ENCODE measurements at places on chromosomes 3 and 15.

DNA sequence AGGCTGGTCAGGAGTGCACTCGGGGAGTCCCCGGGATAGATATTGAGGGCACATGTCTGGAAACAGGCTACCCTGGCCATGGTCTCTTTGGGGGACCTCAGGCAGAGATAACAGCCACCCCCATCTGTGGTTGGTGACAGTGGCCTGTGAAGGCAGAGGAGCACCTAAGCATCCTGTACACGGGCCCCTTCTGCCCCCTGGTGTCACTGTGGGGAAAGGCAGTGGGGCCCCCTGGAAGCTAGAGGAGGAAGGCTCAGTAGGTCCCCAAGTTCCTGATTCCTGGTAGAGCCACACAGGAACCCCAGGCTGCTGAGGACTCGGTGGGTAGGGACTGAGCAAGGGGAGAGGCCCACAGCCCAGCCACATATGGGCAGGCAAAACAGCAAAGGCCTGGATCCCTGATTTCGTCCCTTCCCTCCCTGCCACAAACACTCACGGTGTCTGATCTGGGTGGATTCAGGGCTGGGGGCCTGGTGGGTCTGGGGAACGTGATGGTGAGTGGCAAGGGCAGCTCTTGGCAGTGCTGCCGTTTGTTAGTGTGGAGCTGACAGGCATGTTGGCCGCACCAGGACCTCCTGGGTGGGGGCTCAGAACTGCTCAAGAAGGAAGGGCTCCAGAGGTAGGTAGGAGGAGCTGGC lies 14.1 kb upstream of the CXCR6 start:
- DNase-seq = no peak

DNA sequence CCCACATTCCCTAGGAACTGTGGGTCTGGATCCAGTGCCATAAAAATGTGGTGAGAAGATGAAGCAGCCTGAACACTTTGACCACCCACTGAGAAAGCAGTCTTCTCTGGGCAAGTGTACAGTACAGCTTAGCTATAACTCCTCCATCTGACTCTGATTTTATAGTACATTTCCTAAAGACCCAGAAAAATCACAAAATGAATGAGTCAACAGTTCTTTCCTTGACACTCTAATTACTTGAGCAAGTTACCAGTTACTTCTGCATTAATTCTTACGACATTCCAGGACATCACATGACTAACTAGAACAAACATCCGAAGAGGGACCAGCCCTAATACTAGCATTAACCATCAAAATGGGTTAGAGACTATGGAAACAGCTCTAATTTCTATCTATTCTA lies 148.1 kb upstream of the PEX5L start:
- no peak for DNase-seq

- no peak for DNase-seq
Observed at GRCh38 chr3:109642025-109642424, 304.7 kb upstream of the DPPA4 start.

DNA sequence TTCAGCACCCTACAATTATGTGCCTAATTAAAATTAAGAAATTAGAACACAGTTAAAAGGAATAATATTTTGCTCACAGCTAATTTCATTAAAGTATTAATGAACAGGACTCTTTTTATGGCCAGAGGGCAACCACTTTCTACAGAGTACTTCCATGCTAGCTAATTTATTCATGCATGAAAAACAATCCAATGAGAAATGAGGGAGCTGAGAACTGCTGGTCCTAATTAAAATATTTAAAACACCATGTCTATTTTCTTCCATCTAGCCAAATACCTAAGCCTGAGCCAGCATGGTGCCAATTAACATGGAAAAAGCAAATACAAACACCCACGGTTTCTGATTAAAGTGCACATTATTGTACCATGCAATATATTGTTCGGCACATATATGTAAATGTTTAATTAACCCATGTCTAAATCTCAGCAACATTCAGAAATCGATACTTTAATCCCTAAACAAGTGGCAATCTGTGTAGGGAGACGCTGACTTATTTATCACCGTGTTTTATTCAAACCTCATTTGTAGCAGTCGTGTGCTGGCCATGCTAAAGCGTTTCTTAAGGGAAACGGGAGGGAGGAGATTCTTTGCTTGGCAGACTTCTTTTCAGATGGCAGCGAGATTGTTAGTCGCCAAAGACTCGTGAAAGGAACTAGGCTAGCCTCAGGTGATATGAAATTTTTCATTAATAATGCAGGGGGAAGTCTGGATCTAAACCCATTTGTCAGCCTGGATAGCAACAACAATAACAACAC lies 193.5 kb downstream of the ANXA2 start:
- no peak for DNase-seq

DNA sequence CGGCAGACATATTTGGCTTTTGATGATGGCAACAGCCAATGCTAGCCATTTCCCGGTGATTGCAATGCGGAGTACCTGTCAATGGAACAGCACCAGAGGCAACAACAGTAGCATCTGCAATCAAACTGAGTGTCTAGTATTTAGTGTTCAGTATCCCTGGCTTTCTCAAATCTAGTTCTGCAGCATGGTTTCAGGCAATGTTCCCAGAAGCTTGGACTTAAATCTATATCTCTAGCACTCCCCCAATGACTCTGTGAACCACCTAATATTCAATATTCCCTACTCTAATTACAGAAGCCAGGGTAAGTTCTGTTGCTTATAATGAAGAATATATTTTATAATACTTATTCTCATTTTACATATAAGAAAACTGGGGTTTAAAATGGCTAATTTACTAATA lies 48.2 kb downstream of the TBL1XR1 start:
- DNase-seq = no peak

DNA sequence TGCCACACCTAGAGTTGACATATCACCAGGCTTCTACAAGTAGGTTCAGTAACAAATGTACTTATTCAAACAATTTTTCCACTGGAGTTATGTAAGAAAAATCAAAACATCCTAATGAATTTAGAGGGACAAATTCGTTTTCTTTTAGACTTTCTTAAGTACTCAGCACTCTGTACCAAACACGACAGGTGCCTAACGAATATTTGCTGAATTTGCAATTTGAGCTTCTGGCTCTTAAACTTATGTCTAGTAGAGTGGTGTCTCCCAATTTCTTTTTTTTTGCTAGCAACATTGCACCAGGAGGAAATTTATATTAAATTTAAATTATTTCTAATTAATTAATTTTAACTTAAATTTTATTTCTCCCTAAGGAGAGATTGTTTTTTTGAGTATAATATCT lies 397.0 kb downstream of the CNTN3 start:
- DNase-seq = no peak

DNA sequence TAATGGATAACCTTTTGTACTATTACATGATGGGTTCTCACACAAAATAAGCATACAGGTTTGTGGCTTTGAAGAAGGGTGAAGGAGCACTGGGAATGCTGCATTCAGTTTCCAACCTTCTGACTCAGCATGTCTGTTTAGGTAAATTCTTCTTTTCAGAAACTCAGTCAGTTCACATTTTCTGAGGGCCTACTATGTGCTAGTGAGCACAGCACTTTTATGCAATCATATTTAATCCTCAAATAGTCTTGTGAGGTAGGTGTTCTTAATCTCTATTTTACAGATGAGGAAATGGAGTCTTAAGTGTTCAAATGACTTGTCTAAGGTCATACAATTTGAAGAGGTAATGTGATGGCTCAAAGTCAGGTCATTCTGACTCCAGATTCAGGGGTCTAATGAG lies 41.2 kb downstream of the ISL2 start:
- DNase-seq = no peak

DNA sequence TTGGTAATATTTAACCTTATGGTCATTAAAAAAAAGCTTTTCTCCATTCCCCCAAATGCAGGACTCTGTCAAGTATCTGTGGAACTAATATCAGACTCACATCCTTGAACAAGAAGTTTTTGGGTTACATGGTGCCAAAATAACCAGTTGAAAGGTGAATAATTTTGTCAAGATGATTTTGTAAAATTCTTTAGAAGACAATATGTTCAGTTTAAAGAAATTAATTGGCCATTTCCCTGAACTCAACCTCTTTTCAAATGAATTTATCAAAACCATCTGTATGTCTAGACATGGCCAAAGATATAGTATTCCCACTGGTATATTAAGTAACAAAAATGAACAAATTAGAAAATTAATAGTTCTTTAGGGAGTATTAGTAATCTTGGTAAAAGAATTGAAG lies 280.5 kb downstream of the MBNL1 start:
- no peak for DNase-seq

DNA sequence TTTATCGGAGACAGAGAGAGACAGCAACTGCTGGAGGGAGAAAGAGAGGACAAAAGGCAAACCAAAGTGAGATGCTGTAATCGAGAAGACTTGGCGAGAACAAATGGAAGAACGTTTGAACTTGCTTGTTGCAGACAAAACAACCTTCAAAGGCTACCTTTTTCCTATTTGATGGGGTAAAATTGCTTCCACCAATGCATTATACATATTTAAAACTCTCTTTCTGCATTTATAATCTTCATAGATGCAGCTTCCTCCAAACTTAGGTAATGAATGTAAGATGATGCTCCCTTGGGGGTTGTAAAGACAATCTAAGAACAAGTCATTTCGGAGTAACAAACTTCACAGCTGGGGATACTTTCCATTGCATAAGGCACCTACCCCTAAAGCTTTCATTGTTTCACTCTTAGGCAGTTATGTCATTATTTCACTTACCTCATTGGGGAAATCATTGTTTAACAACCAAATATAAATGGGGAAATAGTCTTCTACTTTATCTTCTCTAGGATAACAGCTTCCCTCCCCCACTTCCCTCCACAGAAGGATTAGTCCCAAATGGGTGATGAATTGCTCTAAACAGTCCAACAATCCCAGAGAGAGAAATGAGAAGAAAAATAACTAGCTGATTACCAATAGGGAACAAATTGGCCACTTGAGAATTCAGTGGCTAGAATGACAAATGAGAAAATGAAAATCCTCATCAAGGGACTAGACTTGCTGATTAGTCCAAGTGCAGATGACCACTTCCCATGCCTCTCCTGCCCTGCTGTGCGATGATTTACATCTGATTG lies 269.8 kb upstream of the ADAMTS9 start:
- DNase-seq = no peak

DNA sequence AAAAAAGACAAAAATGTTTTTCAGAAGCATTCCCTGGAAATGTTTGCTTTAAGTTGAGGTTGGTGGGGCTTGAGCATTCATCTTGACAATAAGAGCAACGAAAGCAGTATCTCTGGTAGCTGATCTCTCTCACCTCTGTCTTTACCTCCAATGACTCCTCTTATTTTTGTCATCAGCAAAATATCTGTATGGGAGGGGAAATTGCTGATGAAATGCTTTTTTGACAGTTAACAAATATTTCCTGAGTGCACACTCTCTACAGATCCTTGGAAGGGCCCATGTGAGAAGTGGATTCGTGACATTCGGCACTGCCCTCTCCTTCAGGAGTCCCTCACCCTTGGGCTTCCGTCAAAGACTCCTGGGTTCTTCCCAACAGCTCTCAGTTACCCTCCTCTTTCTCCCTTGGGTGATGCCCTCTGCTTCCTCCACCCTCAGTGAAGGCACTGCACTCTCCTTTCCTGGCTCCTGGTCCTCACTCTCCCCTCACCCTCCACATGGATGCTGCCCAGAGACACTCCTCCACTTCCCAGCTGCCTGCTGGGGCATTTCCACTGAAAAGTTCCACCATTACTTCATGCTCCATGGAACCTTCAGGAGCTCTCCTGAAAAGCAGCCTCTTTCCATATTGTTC lies 2.9 kb upstream of the CGNL1 start:
- DNase-seq = no peak

GRCh38 chr3:126490619-126491018 lies 14.9 kb upstream of the ZXDC start:
- DNase-seq = no peak

- DNase-seq = no peak
Observed at GRCh38 chr3:195033531-195034091, 237.3 kb downstream of the XXYLT1 start.

DNA sequence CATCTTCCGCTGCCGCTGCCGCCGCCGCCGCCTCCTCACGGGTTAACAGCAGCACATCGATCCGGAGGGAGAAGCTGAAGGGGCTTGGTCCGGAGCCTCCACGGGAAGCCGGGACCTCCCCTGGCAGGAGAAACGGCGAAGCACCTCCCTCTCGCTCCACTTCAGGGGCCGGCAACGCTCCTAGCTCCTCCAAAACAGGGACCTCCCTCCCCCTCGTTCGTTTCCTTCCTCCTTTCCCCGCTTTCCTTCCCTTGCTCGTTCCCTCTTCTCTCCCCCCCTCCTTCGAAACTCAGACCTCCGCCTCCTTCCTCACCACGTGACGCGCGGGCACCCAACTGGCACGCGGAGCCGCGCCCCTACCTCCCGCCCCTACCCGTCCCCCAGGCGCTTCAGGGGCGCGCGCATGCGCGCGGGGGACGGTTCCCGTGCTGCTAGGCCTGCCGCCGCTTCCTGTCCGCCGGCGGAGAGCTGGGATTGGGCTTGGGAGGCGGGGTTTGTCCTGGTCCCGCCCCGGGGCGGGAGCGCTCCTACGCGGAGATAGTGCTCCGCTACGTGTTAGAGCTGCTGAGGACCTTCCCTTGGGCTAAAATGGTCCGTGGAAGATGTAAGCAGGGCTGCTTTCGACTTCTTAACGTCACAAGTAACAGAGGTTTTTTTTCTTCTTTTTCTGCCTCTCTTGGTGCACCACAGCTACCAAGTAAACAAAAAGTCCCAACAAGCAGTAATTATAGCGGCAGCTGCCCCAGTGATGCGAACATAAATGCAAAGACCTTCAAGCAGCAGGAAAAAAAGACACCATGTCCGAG lies at the start of gene ADAM10:
Gene ADAM10 (minus strand): TSS at position 176 of the 806 bp plus-strand sequence. CDS start 173 bp downstream, at position 3.
- peak; percentile 100 for DNase-seq

DNA sequence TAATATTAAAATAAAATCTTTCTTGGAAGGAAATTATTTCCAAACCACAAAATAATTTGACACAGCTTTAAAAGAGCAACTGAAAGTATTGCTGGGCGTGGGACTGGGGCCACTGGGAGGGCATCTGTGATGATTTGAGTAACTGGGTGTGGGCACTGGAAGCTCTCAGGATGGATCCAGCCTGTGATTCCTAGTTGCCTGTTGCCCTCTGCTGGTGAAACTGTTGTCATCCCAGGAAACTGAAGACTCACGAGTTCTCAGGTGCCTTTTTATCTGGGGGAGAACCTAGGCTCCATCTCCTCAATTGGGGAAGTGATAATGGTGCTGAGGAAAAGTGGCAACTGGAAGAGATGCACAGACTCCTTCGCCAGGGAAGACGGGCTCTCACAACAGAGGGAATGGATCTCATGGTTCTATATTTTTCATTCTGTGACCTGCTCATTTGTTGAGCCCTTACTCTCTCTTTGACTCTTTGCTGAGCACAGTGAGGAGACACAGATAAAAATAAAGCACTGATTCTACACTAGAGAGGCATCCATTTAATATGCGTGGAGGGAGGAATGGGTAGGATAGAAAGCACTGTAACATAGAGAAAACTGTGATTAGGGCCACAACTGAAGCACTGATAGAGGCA lies 61.6 kb downstream of the TPRG1 start:
- no peak for DNase-seq
